ENCODE measurements at places on chromosomes 3 and 15. TPM values are rescaled to one million over a fixed set of nuclear protein-coding genes. Genes with fewer than 3 reads are reported as not detected.

The ATP13A4 gene
- total RNA-seq: 2.1 TPM

The RNU6-1 gene
- not detected for total RNA-seq

The CHRNB4 gene
- not detected for total RNA-seq

The NGRN gene
- total RNA-seq: 44.3 TPM

The NMNAT3 gene
- total RNA-seq: 0.73 TPM

The PRTG gene
- total RNA-seq: not detected

The C3orf85 gene
- total RNA-seq: not detected

The MESP1 gene
- 5.6 TPM for total RNA-seq

GRCh38 chr3:71684757-71685386 lies 40.3 kb downstream of the EIF4E3 start:
- DNase-seq: no peak

- no peak for DNase-seq
These were observed 74.4 kb upstream of the ACP3 start for GRCh38 chr3:132242790-132243189.

GRCh38 chr3:171415070-171415469 lies 45.1 kb downstream of the TNIK start:
- DNase-seq: no peak

GRCh38 chr3:33004961-33005360 lies 53.5 kb downstream of the CCR4 start:
- no peak for DNase-seq

DNA sequence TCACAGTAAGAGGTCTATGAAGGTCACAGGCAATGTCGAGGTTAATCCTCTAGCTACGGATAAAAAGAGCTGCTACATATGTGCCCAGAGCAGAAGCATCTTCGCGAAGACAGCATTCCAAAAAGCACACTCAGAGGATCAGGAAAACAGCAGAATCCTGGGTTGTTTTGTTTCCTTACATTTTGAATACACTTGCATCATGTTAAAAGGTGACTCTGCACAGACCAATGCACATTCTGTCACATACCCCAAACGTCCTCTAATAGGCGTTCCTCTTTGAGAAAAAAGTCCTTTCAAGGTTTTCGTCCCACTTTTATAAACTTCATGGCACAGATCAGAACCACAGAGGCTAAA lies 52.7 kb downstream of the VGLL4 start:
- DNase-seq: no peak

DNA sequence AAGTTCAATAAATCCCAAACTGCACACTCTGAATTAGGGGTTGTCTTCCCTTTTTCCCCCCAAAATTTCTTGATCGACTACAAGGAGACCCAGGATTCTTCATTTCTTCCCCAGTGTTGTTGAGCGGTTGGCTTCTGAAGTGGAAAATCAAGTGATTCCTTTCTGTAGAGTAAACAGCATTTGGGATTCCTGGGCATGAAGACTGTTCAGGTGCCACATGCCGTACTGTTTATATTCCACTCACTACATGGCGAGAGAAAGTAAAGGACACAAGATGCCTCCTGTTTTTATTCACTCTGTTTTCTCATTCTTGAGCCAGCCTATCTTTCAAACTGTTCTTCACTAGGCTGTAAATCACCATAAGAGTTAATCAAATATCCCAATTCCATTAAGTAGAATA lies 12.6 kb downstream of the FSTL1 start:
- no peak for DNase-seq

GRCh38 chr3:64022451-64023186 lies 675 bp downstream of the PSMD6 start:
- DNase-seq: peak; percentile 69

DNA sequence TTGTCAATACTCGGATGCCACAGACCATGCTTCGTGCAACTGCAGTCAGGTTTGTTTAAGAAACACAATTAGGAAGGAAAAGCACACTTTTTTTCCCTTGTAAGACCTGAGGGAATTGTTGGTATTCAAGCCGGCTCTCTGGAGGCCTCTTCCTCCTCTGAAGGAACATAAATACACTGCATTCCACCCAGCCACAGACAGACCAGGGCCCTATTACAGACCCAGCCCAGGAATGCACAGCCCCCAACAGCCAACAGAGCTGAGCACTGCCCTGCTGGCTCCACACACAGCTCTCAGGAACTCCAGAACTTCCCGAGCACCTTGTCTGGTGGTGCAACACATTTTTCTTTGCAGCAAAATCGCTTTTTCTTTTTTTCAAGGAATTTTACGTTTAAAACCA lies 488.7 kb upstream of the PROK2 start:
- no peak for DNase-seq

DNA sequence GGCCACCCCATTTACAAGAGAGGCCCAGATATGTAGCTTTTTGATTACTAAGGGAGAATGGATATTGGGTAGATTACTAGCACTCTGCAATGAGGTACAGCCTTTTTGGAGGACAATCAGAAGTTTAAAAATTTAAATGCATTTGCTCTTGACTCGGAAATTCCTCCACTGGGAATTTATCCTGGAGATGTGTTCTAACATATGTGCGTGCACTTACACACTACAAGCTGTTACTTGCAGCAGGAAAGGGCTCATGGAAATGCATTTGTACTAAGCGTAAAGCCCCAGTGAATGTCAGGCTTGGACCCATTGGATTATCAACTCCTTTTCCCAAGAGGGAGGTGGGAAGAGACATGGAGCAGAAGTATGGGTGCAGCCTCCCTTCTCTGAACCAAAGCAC lies 7.8 kb upstream of the POMGNT2 start:
- DNase-seq: no peak

DNA sequence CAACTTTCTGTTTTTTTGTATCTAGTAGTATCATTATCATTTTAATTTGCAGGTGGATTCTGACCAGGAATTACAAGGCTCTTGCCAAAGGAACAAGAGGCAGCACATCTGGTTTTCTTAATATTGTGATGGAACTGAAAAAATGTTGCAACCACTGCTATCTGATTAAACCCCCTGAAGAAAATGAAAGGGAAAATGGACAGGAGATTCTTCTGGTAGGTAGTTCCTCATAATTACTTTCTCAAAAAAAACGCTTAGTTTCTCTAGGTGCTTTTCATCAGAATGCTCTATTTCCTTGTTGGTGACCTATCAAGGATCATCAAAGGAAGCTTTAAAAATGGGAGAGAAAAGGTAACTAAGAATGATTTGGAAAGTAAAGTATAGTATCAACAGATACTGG lies 71.6 kb downstream of the CHD2 start:
- DNase-seq: no peak

DNA sequence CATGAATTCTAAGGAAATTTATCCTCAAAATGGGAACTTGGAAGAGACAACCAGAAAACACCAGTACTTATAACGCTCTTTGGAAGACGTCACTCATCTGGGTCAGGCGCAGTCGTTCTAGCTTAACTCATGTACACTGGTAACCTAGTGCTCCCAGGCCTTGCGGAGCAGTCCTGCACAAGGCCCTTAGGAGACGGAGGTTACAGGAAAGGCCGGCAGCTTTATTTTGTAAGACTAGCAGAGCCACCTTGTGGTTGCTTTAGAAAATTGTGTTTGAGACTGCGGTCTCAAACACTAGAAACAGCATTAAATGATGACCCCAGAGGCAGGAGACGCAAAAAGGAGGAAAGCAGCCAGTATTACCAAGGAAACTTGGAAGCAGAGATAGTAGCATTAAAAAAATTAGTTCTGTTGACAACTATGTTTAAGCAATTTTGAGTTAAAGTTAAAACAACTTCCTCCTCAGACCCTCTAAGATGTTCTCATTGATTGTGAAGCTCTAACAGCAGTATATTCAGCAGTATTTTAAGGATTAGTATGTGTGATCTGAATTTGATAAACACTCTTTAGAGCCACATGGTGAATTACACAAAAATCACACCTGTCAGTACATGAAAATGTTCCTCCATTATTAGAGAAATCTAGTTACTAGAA lies 141.9 kb upstream of the C2CD4B start:
- peak; percentile 61 for DNase-seq

GRCh38 chr3:31408720-31409119 lies 124.0 kb upstream of the STT3B start:
- no peak for DNase-seq

DNA sequence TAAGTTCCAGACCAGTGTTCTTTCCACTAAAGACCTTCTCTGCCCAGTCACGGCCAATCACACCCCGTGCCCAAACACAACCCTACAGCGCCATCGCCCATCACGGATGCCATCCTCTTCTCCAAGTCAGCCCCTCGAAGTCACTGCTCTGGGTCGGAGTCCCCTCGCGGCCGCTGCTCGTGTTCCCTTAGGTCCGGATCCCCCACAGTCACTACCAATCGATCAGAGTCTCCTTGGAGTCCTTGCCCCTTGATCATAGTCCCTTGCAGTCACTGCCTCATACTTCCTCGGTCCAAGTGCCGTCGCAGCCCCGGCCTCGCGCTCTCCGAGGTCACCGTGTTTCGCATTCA lies 461 bp downstream of the PCYT1A start:
- no peak for DNase-seq

GRCh38 chr3:45872569-45872968 lies 13.8 kb upstream of the CCR9 start:
- DNase-seq: no peak

Measured in activated CD4-positive, alpha-beta T cell treated with anti-CD3 and anti-CD28 coated beads, Interleukin-2, amount 10 ng/mL, durations not matched to agents 24 days and 14 days (primary cell).